Activated CD4-positive, alpha-beta memory T cell treated with anti-CD3 and anti-CD28 coated beads, Interleukin-2, amount 10 ng/mL, durations not matched to agents 7 days and 5 days (primary cell): ENCODE measurements at places on chromosomes 2 and 18. TPM values are rescaled to one million over a fixed set of nuclear protein-coding genes. Genes with fewer than 3 reads are reported as not detected.

- H3K27me3 ChIP-seq, result peaks cover 31% of the 10 kb centered on the region
- no peaks in the 10 kb centered on the region for H3K36me3 ChIP-seq
- no peak for DNase-seq
- no peak overlapping the region for H3K4me3 ChIP-seq
- peaks cover 12% of the 10 kb centered on the region for H3K4me1 ChIP-seq
Measured at GRCh38 chr18:13221869-13222855, 3.6 kb downstream of the LDLRAD4 start.

GRCh38 chr2:130823886-130824491, 12.7 kb upstream of the ARHGEF4 start:
- no peak for DNase-seq
- H3K27ac ChIP-seq, result peak overlapping the region; percentile 82
- H3K36me3 ChIP-seq, result no peaks in the 10 kb centered on the region
- peaks cover 8% of the 10 kb centered on the region for H3K27me3 ChIP-seq

- H3K4me3 ChIP-seq, result no peak overlapping the region
- no peak overlapping the region for H3K27ac ChIP-seq
- no peak for DNase-seq
- peaks cover 89% of the 10 kb centered on the region for H3K27me3 ChIP-seq
Measured at GRCh38 chr2:63051795-63052333, 1.2 kb downstream of the OTX1 start.

GRCh38 chr2:205805136-205805535, 122.8 kb downstream of the NRP2 start:
- no peak for DNase-seq
- H3K4me1 ChIP-seq, result no peaks in the 10 kb centered on the region
- H3K27ac ChIP-seq, result no peak overlapping the region
- H3K27me3 ChIP-seq, result peaks cover 8% of the 10 kb centered on the region

DNA sequence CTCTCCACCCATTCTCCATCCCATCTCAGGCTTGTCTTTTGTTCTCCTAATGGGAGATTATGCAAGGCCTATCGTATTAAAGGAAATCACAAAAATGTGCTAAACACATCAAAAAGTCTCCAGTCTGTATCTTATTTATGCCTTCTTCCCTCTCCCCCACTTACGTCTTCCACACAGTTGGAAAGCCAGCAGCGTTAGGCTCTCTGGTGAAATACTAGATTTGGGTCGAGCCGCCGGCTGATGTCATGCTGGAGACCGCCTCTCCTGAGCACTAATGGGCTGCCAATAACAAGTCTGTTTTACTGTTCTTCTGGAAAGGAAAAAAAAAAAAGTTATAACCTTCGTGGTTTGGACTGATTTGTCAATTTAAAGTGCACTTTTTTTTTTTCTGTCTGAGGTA, 182.7 kb upstream of the SIX2 start:
- H3K4me1 ChIP-seq, result no peaks in the 10 kb centered on the region
- H3K4me3 ChIP-seq, result no peak overlapping the region
- H3K36me3 ChIP-seq, result no peaks in the 10 kb centered on the region
- no peak for DNase-seq
- H3K27me3 ChIP-seq, result peaks cover 20% of the 10 kb centered on the region

DNA sequence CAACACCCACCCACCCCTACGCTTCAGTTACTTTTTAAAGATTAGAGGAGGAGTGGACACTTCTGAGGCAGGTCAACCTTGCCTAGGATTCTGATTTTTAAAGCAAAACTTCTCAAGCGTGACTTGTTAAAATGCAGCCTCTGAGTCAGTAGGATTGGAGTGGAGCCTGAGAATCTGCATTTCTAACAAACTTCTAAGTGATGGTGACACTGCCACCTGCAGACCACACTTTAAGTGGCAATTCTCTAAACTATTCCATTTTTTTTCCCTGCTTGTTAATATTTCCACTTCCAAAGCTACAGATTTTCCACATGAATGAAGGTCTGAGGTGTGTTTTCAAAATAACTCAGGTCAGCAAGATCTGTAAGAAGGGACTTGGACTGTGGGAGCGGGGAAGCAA, 171.1 kb upstream of the CCDC150 start:
- DNase-seq, result no peak
- H3K36me3 ChIP-seq, result no peaks in the 10 kb centered on the region
- H3K27me3 ChIP-seq, result peaks cover 29% of the 10 kb centered on the region
- H3K4me1 ChIP-seq, result no peaks in the 10 kb centered on the region
- H3K27ac ChIP-seq, result no peak overlapping the region

GRCh38 chr2:193303464-193303863, 1108.7 kb upstream of the TMEFF2 start:
- no peaks in the 10 kb centered on the region for H3K36me3 ChIP-seq
- no peak overlapping the region for H3K27ac ChIP-seq
- H3K4me3 ChIP-seq, result no peak overlapping the region
- H3K27me3 ChIP-seq, result no peaks in the 10 kb centered on the region
- no peak for DNase-seq

DNA sequence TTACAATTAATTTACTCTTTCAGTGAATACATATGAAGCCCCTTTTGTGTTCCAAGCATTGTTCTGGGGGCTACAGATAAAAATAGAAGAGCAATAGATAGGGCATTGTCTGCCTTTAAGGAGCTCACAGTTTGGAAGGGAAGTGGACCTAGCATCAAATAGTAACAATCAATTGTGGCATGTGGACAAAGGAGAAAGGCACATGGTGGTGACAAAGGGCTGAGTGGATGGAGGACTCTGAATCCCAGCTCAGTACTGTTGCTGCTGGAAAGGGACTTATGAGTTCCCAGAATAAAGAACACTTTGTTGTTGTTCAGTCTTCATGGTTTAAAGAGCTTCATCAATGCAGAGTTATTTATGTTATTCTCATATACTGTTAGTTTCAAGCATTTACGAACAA, 217.7 kb downstream of the HRH4 start:
- H3K4me3 ChIP-seq, result no peak overlapping the region
- peaks cover 9% of the 10 kb centered on the region for H3K27me3 ChIP-seq
- peaks cover 2% of the 10 kb centered on the region for H3K4me1 ChIP-seq
- no peak overlapping the region for H3K27ac ChIP-seq
- DNase-seq, result no peak

DNA sequence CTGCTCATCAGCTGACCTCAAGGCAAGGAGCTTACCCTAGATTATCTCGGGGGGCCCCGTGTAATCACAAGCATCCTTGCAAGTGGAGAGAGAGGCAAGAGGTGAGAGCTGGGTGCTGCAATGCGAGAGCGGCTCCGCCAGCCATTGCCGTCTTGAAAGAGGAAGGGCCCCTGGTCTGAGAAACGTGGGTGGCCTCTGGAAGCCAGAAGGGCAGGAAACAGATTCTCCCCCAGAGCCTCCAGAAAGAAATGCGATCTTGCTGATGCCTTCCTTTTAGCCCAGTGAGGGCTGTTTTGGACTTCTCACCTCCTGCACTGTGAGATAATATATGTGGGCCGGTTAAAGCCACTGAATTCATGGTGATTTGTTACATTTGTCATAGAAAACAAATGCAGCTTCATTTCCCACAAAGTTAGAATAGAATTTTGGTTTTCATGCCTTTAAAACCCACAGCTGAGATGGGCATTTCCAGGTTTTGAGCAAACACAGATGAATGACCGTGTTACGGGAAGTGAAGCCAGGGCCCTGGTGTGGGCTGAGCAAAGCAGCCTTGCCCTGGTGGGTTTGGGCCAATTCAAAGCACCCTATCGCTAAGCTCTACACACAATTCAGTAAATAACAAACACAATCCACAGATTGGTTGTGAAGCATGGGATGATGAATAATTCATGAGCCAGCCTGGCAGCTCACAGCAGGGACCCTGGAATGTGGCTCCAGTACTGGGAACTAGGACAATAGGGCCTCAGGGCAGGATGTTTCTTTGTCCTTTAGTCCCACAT, 319.9 kb upstream of the HS6ST1 start:
- no peaks in the 10 kb centered on the region for H3K36me3 ChIP-seq
- no peaks in the 10 kb centered on the region for H3K4me1 ChIP-seq
- DNase-seq, result peak; percentile 4
- peaks cover 4% of the 10 kb centered on the region for H3K27me3 ChIP-seq
- no peak overlapping the region for H3K27ac ChIP-seq

DNA sequence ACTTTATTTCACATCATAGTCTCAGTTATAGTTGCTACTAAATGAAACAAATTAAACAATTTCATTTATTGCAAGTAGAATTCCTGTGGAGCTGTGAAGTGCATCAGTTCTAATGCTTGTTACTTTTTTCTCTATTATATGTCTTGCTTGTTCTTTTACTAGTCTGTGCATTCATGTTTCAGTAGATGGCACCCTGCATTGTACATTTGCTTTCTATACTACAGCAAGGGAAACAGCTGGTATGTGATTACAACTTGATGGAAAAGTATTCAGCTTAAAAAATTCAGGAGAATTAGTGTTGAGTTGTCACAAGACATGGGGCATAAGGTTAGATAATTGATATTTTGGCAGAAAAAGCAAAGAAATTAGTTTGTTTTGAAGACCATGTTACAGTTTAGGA, 72.3 kb downstream of the TANK start:
- H3K4me3 ChIP-seq, result no peak overlapping the region
- DNase-seq, result no peak
- H3K27ac ChIP-seq, result no peak overlapping the region
- H3K27me3 ChIP-seq, result no peaks in the 10 kb centered on the region

DNA sequence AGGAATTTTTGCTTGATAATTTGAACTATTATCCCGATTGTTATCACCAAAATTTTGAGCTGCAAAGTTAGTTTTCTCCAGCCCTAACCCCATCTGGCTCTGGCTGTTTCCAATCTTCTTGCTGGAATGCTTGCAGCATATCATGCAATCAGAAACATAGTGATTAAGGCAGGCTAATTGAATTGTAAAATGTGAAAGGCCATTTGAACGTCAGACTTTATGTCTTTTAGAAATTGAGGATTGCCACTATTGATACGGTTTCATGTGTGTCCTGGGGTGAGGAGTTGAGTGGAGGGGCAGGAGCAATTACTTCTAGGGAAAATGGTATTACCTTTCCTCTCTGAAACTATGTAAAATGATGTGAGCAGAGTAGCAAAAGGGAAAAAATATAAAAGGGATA, 1674.5 kb upstream of the LRRTM1 start:
- no peak overlapping the region for H3K27ac ChIP-seq
- no peaks in the 10 kb centered on the region for H3K27me3 ChIP-seq
- H3K4me1 ChIP-seq, result no peaks in the 10 kb centered on the region
- no peak overlapping the region for H3K4me3 ChIP-seq

DNA sequence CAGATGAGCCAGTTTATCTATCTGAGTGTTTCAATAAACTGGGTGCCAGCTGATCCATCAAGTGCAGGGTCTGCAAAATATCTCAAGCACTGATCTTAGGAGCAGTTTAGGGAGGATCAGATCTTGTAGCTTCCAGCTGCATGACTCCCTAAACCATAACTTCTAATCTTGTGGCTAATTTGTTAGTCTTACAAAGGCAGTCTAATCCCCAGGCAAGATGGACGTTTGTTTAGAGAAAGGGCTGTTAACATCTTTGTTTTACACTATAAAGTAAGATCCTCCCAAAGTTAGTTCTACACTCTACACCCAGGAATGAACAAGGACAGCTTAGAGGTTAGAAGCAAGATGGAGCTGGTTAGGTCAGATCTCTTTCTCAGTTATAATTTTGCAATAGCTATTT, 28.7 kb upstream of the HNMT start:
- DNase-seq, result no peak
- H3K4me3 ChIP-seq, result no peak overlapping the region
- H3K36me3 ChIP-seq, result no peaks in the 10 kb centered on the region
- H3K27me3 ChIP-seq, result no peaks in the 10 kb centered on the region

DNA sequence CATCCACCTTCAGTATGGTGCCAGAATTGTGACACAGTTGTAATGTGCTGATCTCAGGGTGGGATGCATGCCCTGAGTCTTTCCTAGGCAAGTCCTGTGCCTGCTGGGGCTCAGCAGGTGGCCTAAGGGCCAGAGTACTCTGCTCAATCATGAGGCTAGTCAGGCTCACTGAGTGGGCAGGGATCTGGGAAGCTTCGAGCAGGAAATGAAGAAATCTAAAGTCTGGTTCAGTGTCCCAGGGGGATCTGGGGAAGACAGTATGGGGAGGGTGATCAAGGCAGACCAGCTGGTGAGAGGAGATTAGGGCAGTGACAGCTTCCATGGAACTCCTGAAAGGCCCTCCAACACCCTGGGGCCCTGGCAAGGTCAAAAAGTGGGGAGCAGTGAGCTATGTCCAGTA, 8.9 kb upstream of the ANKRD29 start:
- peaks cover 28% of the 10 kb centered on the region for H3K27me3 ChIP-seq
- no peak for DNase-seq
- no peak overlapping the region for H3K4me3 ChIP-seq
- no peaks in the 10 kb centered on the region for H3K4me1 ChIP-seq
- no peaks in the 10 kb centered on the region for H3K36me3 ChIP-seq

- no peak for DNase-seq
- no peak overlapping the region for H3K27ac ChIP-seq
- H3K4me3 ChIP-seq, result no peak overlapping the region
- H3K4me1 ChIP-seq, result peaks cover 6% of the 10 kb centered on the region
- no peaks in the 10 kb centered on the region for H3K36me3 ChIP-seq
Measured at GRCh38 chr2:39174022-39174421, 53.2 kb upstream of the SOS1 start.

GRCh38 chr2:196187898-196188458, 16.6 kb upstream of the STK17B start:
- peaks cover 32% of the 10 kb centered on the region for H3K36me3 ChIP-seq
- no peaks in the 10 kb centered on the region for H3K27me3 ChIP-seq
- no peak overlapping the region for H3K4me3 ChIP-seq
- no peak for DNase-seq
- no peak overlapping the region for H3K27ac ChIP-seq

- no peaks in the 10 kb centered on the region for H3K4me1 ChIP-seq
- peaks cover 64% of the 10 kb centered on the region for H3K27me3 ChIP-seq
- H3K36me3 ChIP-seq, result no peaks in the 10 kb centered on the region
- H3K4me3 ChIP-seq, result no peak overlapping the region
- no peak for DNase-seq
- H3K27ac ChIP-seq, result no peak overlapping the region
Measured at GRCh38 chr2:19368760-19369159, 10.3 kb upstream of the OSR1 start.

- no peak for DNase-seq
- peaks cover 27% of the 10 kb centered on the region for H3K27me3 ChIP-seq
- H3K4me3 ChIP-seq, result no peak overlapping the region
- H3K27ac ChIP-seq, result no peak overlapping the region
- no peaks in the 10 kb centered on the region for H3K4me1 ChIP-seq
Measured at GRCh38 chr2:9167718-9168657, 38.6 kb upstream of the ASAP2 start.

GRCh38 chr2:186460465-186460864, 25.6 kb upstream of the ZC3H15 start:
- H3K36me3 ChIP-seq, result no peaks in the 10 kb centered on the region
- no peak overlapping the region for H3K27ac ChIP-seq
- H3K4me3 ChIP-seq, result no peak overlapping the region
- DNase-seq, result no peak
- no peaks in the 10 kb centered on the region for H3K27me3 ChIP-seq

- H3K4me1 ChIP-seq, result peaks cover 18% of the 10 kb centered on the region
- peaks cover 4% of the 10 kb centered on the region for H3K27me3 ChIP-seq
- no peaks in the 10 kb centered on the region for H3K36me3 ChIP-seq
- no peak overlapping the region for H3K4me3 ChIP-seq
Measured at GRCh38 chr2:69973335-69973735, 11.9 kb upstream of the ASPRV1 start.

- no peaks in the 10 kb centered on the region for H3K4me1 ChIP-seq
- no peak overlapping the region for H3K4me3 ChIP-seq
- H3K27me3 ChIP-seq, result no peaks in the 10 kb centered on the region
- no peak for DNase-seq
Measured at GRCh38 chr2:104413890-104414289, 440.0 kb upstream of the POU3F3 start.

The KCTD1 gene
- total RNA-seq, result 5.6 TPM

The TBR1 gene
- total RNA-seq, result not detected

The SCN9A gene
- total RNA-seq, result 0.15 TPM

The ABCG8 gene
- total RNA-seq, result not detected

The FBXO36 gene
- total RNA-seq, result 1.1 TPM

The NYAP2 gene
- total RNA-seq, result not detected

The SP140 gene
- total RNA-seq, result 137 TPM

The RSAD2 gene
- total RNA-seq, result 119 TPM

The SERPINB2 gene
- not detected for total RNA-seq
